ENCODE measurements at places on chromosomes 2 and 18.

- no peak for DNase-seq
These were observed 142.1 kb downstream of the CDCA7 start for GRCh38 chr2:173496746-173497145.

DNA sequence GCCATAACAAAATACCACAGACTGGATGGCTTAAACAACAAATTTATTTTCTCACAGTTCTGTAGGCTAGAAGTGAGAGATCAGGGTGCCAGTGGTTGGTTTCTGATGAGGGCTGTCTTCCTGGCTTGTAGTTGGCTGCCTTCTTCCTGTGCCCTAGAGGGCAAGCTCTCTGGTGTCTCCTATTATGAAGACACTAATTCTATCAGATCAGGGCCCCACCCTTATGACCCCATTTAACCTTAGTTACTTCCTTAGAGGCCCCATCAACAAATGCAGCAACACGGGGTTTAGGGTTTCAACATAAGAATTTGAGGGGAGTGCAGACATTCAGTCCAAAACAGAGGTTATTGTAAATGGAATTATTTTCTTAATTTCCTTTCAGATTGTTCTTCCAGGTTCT, 22.9 kb downstream of the CYP27A1 start:
- no peak for DNase-seq

GRCh38 chr2:44167311-44167907, 1.3 kb upstream of the PPM1B start:
- DNase-seq, result no peak

- DNase-seq, result no peak
These were observed 159.8 kb downstream of the EN1 start for GRCh38 chr2:118687698-118688097.

GRCh38 chr18:48875942-48876511, 74.7 kb downstream of the SMAD7 start:
- DNase-seq, result no peak

GRCh38 chr2:74059137-74059775, 74.5 kb downstream of the TET3 start:
- no peak for DNase-seq

DNA sequence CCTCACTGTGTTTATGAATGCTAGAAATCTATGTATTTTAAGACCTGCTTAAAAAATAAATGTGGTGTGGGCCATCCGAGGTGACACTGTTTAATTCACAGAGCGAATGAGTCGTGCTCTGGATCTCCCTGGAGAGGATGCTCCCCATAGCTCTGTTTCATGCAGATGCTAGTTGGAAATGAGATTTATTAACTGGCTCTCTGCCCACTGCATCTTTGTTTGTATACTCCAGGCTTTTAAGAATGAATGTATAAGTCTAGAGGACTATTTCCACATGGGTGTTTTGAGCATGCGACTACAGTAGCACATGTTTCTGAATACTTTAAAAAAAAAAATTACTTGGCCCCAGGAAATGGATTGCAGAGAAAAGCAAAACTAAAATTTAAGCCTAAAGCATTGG, 3.9 kb downstream of the MAPRE2 start:
- no peak for DNase-seq

GRCh38 chr2:16187482-16187817, 247.1 kb downstream of the MYCN start:
- no peak for DNase-seq

DNA sequence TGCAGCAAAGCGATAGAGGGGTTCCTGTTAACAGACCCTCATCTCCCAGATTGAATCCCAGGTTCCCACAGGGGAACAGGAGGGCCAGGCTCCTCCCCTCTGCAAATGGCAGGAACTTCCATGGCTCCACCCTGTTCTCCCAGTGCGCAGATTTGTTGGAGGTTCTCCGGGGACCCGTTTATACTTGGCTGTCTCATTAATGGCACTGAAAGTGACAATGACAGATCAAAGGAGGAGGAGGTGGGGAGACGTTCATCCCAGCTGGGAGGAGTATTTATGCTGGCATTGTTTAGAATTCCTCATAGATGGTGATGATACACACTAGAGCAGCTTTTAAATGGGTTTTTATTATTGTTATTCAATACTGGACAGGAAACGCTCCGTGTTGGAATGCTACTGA, 186.9 kb downstream of the LRP1B start:
- DNase-seq, result no peak

Data from stimulated activated naive CD8-positive, alpha-beta T cell treated with anti-CD3 and anti-CD28 coated beads, Interleukin-15, Interleukin-2, amounts not matched to agents 100 U/mL and 50 U/mL, for 24 hours (primary cell).